Amniotic stem cell (primary cell): ENCODE measurements at places on chromosomes 4 and X.

GRCh38 chr4:20723019-20723418, 22.8 kb downstream of the PACRGL start:
- DNase-seq, result no peak

GRCh38 chr4:45484740-45485139, 639.1 kb downstream of the GABRG1 start:
- DNase-seq, result no peak

DNA sequence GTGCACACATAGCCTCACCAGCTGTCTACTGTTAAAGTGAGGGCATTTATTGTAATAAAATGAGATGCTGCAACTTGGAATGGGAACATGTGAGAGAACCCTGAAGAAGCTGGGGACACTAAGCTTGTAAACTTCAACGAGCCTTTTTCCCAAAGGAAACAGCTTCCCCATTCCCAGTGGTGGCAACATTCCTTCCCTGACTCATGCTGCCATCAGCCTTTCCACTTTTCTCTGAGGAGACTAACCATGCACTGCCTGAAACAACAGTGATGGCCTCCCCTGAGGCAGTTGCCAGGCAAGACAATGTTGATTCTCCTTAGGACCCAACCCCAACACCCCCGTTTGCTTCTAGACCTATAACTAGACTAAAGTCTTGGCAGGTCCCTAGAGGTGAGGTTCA, 928.3 kb downstream of the GLUD2 start:
- DNase-seq, result no peak

DNA sequence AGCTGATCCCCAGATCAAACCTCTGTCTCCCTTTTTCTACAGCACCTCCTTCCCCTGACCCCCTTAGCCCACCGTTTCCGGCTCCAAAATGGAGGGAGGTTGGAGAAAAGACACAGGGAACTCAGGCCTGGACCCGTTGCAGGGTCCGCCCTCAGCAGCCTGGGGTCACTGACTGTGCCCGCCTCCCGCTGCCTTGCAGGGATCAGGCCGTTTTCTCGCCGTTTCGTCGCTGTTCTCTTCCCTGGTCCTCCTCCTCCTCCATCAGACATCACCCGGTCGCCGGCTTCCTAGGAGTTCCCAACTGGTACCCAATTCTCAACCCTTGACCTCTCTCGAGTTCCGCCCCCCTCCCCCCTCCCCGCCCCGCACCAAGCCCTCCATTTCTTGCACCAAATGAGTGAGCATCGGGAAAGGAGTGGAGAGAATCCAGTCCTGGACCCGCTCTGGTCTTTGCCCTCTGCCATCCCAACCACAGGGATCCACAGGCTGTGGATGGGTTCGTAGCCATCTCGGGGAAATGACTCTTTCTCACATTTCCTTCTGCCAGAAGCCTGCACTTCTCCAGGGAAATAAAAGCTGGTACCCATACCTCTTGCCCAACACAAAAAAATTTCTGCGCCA, 493 bp downstream of the TCEAL5 start:
- DNase-seq, result no peak

DNA sequence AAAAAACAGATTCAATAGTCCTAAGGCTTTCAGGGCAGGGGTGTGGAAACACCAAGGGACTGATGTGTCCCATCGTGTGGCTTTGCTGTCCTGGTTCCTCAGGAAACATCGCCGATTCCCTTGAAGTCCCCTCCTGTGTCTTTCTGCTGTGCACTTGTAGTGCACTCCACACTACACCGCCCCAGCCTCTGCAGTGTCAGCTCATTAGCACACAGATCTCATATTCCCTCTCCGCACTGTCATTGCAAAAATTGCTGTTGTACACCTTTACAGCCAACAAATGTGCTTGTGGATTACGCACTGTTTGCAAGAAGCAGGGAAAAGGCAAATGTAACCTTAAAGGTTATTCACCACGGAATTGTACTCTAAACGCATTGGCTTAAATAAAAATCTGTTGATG, 5.3 kb downstream of the GRIA3 start:
- no peak for DNase-seq

GRCh38 chr4:100816436-100817045, 298.7 kb upstream of the EMCN start:
- no peak for DNase-seq

GRCh38 chr4:79854856-79855502, 218.1 kb downstream of the ANTXR2 start:
- no peak for DNase-seq

DNA sequence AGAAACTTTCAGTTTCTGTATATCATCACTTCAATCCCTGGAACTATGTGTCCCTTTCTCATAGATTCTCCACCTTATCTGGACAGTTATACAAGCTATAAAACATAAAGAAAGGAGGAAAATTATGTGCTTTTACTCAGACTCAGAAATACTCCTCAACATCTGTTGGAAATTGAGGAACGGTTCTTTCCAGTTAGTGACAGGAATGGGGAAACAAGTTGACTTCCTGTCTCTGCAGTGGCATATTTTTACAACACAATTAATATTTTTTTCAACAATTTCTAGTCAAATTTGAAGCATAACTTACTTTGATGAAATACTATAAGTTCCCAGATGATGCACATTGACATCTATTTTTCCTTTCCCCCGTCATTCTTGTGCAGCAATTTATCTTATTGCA, 27.9 kb downstream of the ABHD18 start:
- DNase-seq, result no peak

DNA sequence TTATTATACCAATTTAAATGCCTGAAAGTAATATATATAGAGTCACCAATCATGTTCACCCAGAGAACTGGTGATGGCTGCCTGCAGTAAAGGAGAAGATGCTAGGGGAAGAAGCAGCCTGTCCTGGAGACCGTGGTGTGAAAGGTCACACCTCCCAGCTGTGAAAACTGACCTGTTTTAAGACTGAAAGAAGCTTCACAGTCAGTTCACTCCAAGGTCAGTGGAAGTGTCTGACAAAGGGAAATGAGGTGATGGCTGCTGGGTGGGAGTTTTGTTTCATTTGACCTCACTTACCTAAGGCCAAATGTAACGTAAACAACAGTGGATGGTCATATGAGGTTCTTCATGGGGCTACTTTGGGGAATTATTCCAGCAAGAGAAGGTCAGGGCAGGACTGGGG, 352.1 kb upstream of the GATB start:
- DNase-seq, result no peak

GRCh38 chrX:11423362-11423818, 130.2 kb downstream of the AMELX start:
- DNase-seq, result no peak

DNA sequence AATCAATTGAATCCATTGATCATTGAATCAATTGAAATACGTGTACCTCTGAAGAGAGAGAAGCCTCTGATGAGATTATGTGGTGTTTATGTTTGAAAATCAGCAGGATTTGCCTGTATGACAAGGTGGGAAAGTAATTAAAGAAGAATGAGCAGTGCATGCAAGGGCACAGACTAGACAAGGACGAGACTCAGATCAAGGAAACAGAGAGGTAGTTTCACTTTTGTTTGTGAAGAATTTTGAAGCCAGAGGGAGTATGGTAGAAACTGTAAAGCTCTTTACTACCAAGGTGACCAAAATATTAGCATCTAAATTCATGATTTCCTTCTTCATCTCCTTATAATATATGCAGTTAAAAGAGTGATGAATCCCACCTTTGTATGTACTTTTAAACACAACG, 1830.0 kb upstream of the IGFBP7 start:
- no peak for DNase-seq

DNA sequence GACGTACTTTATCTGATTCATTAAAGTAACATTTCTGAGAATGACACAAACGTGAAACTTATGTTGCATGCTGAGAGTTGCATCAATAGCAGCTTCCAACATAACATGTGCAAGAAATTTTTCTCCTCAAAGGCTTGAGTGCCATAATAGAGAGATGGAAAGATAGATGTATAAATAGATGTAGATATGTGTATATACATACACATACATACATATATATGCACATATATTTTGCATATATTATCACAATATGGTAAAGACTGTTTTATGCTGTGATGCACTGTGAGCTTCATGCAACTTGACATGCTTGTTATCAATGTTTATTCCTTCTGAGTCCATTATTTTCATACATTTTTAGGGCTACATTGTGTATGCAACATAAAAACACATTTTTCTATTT, 270.6 kb upstream of the GALNTL6 start:
- no peak for DNase-seq

DNA sequence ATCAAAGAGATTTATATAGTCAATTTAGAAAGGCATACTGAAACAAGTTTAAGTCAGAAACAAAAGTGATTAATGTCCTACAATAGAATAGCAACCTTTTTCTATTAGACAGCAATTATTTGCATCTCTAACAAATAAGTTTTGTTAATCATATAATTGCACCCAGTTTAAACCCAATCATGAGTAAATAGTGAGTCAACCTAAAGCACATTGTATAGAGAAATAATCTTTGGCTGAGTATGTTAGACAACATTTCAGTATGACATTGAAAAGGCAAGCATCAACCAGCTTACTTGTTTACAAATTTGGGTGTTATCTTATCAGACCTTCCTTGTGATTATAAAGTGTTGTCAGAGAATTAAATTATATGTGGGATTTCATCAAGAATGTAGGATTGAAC, 209.5 kb downstream of the IL15 start:
- DNase-seq, result no peak

GRCh38 chr4:38865445-38865844, 2.2 kb upstream of the FAM114A1 start:
- DNase-seq, result no peak

GRCh38 chr4:76709772-76710090, 188.2 kb downstream of the SOWAHB start:
- DNase-seq, result no peak

DNA sequence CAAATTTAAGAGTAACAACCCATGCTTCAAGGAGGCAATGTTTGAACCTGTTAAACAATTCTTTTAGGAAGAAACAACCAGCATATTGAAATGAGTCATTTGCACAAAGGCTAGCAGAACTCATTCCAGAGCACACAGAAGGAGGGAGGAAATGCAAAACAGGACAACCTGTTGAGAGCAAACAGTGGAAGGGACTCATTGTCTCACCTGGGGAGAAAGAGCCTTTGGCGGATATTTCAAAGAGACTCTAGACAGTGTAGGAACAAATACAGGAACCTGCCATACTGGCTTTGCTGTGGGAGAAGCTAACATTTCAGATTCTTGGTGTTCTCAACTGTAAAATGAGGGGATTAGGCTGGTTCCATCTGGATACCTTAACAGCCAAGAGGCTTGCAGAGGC, 14.8 kb upstream of the RASGEF1B start:
- DNase-seq, result no peak

- DNase-seq, result no peak
These were observed 149.2 kb downstream of the BCOR start for GRCh38 chrX:39948582-39948981.

DNA sequence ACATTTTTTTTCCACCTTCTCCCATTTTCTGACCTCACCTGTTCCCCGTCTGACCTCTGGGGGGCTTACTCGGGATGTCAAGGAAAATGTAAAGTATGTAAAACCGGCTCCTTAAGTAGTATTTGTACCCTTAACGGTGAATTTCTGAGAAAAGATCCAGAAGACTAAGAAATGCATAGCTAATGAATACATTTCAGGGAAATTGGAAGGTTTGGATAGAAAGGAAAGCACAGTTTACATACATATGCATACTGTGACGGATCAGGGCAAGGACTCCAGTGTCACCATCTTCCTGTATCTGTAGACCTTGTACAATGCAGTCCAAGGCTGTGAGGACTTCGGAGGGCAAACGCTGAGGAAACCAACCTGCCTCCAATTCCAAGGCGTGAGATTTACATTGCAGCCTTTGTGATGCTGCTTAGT, 2185.9 kb upstream of the TENM3 start:
- DNase-seq, result no peak

- no peak for DNase-seq
These were observed 80.2 kb downstream of the C4orf51 start for GRCh38 chr4:145760176-145760575.

DNA sequence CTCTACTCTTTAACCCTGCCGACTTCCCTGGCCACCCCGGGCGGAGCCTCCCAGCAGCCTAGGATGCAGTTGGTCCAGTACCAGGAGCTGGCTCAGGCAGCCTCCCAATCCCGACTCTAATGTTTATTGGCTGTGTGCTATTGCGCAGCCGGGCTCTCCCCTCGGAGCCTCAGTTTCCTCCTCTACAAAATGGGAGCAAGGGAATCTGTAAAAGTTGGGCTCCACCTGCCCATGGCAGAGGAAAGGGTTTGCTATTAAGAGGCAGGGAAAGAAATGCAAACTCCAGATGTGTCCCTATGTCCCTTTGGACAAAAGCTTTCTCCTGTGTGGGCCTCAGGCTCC, 140.8 kb upstream of the PJA1 start:
- DNase-seq, result no peak

DNA sequence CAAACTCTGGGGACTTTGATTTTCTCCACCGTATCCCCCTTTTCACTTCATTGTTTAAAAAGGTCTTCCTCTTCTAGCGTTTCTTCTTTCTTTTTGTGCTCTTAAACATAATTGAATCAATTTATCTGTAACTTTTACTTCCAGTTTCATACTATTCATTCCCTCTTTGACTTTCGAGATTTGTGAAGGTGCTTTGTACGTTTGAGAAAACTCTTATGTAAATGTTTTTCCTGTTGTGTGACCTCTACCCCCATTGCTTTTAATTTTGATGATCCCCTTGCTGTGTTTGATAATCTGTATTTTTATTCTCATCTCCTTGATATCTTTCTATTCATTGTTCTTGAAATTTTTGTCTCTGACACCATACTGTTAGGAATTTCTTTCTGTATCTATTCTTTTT, 4.8 kb downstream of the USP38 start:
- DNase-seq, result no peak

DNA sequence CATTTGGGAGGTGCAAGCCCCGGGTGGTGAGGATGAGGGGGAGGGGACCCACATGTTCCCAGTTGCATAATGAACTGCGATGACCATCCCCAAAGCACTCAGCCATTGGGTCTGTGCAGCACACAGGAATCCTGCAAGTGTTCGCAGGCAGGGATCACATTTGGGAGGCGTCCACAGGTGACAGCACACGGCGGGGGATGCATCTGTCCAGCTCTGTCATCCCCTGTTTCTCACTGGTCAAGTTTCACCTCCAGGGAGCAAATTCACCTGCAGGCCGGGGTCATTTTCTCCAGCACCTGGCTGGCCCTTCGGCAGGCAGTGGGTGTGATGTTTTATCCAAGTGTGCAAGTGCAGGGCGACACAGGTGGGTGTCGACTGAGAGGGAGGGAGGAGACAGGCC, 33.3 kb upstream of the SORCS2 start:
- no peak for DNase-seq

- no peak for DNase-seq
These were observed 70.2 kb upstream of the NUDT6 start for GRCh38 chr4:122992641-122993040.

- DNase-seq, result peak; percentile 13
These were observed at the start of gene FAM120C for GRCh38 chrX:54182864-54183613. Gene FAM120C (minus strand): TSS chrX:54183254. CDS start chrX:54183198, 56 bp downstream.

- no peak for DNase-seq
These were observed 113.5 kb downstream of the PTTG2 start for GRCh38 chr4:38073596-38074234.
